Common myeloid progenitor, CD34-positive (primary cell): ENCODE measurements at places on chromosomes 6 and 20.

GRCh38 chr6:145372671-145373151, 362.6 kb downstream of the EPM2A start:
- no peak for DNase-seq

GRCh38 chr20:36856691-36857635, 19.0 kb upstream of the TLDC2 start:
- DNase-seq: peak; percentile 88

- peak; percentile 28 for DNase-seq
Measured at GRCh38 chr20:58481481-58482021, 33.6 kb downstream of the APCDD1L start.

GRCh38 chr6:166167801-166168615, at the start of gene TBXT:
TBXT (minus strand) TSS chr6:166167851; CDS start chr6:166167591, 260 bp downstream.
- no peak for DNase-seq

GRCh38 chr6:89599727-89600126, 38.8 kb downstream of the LYRM2 start:
- no peak for DNase-seq
